ENCODE measurements at places on chromosomes 13 and 19. TPM values are rescaled to one million over a fixed set of nuclear protein-coding genes. Genes with fewer than 3 reads are reported as not detected.

DNA sequence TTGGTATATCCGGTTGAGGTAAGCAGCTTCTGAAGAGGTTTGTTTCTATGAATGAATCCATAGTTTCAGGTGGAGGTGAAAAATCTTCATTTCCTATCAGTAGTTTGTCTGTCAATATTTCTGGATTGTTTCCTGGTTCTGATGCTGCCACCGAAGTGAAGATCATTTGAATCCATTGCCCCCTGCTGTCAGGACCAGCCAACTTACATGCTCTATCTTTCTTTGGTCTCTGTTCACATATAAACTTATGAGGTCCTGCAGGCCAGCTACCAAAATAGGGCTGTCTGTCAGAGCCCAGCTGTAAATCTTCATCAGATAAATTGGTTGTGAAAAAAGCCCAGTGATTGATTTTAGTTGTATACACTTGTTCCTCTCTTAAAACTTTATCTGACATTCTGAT is 15.2 kb upstream of the N4BP2L1 start:
- no peak for DNase-seq

The IQCN gene
- total RNA-seq, result 0.43 TPM

The ELSPBP1 gene
- total RNA-seq, result not detected

The MKNK2 gene
- total RNA-seq, result 234 TPM

DNA sequence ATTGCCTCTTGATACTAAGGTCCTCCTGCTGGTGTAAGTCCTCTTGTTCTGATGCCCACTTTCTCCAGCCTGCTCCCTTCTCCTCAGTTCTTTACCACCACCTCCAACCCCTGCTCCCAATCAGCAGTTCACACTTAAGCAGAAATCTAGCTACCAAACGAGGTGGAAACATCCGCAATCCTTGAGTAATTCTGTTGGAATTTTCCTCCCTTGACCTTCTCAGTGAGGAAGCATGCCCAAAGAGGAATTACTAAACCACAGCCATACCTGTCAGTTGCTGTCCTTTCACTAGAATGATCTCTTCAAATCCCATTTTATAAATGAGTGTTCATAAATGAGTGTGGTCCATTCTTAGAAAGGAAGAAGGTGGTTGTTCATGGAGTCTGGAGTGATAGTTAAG is 289.9 kb downstream of the DACH1 start:
- no peak for DNase-seq

DNA sequence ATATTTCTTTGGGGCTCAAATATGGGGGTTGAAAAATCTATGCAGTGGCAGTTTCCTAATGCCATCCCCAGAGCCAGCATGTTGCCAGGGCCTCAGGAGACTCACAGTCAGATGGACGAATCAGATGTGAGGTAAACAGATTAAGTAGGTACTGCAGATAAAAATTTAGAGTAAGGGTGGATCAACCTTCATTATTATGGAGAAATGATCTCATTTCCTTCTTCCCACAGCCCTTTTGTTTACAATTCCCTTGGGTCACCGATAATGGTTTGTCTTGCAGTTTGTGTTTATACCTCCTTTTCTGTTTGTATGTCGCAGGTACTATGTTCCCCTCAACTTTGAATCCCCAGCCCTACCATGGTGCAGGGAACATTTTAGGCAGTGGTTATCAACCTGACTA is 20.0 kb downstream of the DIAPH3 start:
- no peak for DNase-seq

- DNase-seq, result peak; percentile 90
Measured at GRCh38 chr19:51097166-51097738, 11.0 kb downstream of the CTU1 start.

The ZNF793 gene
- total RNA-seq, result 5.4 TPM

GRCh38 chr19:10655457-10656312 is 1.5 kb downstream of the ILF3 start:
- no peak for DNase-seq

The CLEC17A gene
- total RNA-seq, result not detected

DNA sequence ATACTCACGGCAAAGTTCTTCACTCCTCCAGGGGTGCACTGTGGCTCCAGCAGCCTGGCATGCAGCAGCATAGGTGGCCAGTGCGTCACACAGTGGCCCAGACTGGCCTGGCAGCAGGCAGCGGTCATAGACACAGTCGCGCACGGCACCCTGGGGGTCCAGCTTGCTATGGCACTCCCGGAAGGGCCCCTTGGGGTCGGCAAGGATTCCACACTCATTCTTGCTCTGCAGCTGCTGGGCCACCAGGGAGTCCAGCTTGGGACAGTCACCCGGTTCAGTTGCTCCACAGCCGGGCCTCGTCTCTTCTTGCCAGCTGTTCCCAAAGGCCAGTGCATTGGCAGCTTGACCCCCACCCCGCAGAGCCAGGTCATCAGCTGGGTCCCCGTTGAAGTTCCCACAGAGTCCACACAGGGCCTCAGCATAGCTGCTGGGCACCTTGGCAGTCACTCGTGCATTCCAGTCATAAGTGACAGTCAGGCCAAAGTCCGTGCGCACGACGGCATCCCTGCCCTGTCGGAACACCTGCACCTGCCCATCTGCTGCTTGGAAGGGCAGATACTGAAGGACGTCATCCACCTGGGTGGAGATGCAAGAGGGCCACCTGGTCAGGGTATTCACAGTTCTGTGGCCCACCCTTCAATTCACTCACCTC is 20.6 kb downstream of the FCGBP start:
- no peak for DNase-seq

The LRP3 gene
- total RNA-seq, result 17.8 TPM

GRCh38 chr19:48174445-48175030 is 4.1 kb downstream of the ZSWIM9 start:
- no peak for DNase-seq

- DNase-seq, result no peak
Measured at GRCh38 chr19:43820884-43821215, 6.3 kb upstream of the ZNF283 start.

GRCh38 chr13:43880926-43881325 is 1.2 kb downstream of the LACC1 start:
- no peak for DNase-seq

GRCh38 chr13:111623743-111624505 is 303.5 kb downstream of the TEX29 start:
- no peak for DNase-seq

GRCh38 chr13:23421596-23421995 is 11.9 kb downstream of the SACS start:
- DNase-seq, result no peak

DNA sequence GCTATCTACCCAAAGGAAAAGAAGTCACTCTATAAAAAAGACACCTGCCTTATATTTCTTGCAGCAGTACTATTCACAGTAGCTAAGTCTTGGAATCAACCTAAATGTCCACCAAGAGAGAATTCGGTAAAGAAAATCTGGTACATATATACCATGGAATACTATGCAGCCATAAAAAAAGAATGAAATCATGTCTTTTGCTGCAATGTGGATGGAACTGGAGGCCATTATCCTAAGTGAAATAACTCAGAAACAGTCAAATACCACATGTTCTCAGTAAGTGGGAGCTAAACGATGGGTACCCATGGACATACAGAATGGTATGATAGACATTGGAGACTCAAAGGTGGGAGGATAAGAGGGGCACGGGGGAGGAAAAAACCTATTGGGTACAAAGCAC is 82.5 kb upstream of the KCTD15 start:
- no peak for DNase-seq

DNA sequence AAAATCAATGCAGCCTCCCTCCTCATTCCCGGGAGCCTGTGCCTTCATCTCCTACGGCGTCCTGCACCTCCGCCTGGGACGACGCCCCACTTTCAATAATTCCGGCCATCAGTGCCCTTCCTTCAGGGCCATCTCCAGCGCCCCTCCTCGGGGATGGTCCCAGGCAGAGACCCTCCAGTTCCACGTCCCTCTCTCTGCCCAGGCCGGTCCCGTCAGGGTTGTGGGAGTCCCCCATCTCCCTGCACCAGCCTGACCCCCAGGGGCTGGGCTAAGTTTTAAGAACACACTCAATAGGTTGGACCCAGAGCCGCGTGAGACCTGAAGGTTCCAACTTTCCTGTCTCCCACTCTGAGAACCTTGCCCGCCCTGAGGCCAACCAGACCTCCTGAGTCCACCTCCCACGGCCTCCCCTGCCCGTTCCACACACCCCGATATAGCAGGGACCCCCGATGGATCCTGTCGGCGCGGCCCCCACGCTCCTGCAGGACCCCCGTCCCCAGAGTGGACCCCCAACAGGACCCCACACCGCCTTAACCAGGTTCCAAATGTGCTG is 646 bp downstream of the TMEM161A start:
- no peak for DNase-seq

The CGB5 gene
- total RNA-seq, result not detected

DNA sequence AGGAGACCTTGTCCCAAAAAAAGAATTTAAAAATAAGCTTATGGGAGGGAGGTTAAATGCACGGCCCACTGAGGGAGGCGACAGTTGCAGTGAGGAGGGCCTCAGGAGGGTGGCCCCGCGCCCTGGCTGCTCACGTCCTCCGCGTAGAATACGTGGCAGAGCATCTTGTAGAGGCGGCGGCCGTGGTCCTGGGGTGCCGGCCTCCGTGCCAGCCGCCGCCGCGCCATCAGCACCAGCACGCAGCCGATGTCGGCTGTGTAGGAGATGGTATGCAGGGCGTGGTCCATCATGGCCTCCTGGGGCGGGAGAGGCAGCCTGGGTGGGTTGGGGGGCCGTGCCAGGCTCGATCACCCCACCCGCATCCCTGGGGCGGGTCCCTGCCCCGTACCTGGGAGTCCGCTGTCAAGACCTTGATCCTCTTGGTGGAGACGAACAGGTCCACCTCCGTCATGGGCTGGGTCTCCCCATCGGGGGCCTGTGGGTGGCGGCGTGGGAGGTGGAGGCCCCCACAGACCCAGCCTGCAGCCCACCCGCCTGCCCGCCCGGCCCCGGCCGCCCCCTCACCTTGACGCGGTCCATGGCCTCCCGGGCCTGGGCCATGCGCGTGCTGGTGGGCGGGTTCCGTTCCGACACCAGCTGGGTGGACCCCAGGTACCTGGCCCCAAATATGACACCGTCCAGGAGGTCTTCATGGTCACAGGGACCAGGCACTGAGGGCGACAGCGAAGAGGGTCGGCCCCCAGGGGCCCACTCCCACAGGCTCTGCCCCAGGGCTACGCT is 7.7 kb downstream of the APBA3 start:
- no peak for DNase-seq

- DNase-seq, result no peak
Measured at GRCh38 chr13:32323912-32324311, 8.6 kb downstream of the BRCA2 start.

- no peak for DNase-seq
Measured at GRCh38 chr13:97030705-97031452, 36.6 kb upstream of the OXGR1 start.

- no peak for DNase-seq
Measured at GRCh38 chr13:110784704-110785103, 71.2 kb downstream of the ING1 start.

DNA sequence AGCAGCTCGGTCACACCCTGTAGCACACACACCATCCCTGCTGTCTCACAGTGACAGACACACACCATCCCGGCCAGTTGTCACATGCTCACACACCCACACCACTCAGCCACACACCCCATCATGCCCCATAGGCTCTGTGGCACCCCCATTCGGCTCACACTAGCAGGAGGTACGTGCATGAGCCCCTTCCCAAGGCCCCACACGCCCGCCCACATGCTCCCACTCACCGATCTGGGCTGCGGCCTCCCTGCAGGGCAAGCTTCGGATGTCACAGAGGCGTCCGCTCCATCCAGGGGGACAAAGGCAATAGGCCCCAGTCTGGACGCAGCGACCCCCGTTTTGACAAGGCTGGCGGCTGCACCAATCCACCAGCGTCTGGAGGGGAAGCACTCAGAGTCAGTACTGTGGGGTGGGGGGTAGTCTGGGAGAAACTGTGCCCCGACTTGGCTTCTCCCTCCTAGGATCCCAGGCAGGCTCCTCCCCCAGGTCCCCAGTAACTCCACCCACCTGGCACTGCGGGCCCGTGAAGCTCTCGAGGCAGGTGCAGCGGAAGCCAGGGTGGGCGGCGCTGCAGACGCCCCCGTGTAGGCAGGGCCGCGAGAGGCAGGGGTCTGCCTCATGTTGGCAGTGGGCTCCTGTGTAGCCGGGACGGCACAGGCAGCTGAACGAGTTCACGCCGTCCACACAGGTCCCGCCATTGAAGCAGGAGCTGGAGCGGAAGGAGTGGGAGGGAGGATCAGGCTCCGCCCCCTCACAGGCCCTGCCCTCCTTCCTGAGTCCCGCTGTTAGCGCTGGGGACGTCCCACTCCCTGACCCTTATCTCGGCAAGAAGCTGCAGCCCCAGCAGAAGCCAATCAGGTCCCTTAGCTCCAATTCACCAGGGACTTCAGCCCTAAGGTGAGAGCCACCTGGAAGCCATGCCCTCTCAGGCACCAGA is 20.1 kb downstream of the NOTCH3 start:
- no peak for DNase-seq

- DNase-seq, result no peak
Measured at GRCh38 chr13:35881360-35881759, 249.8 kb downstream of the DCLK1 start.

The HCST gene
- 6.3 TPM for total RNA-seq

- DNase-seq, result no peak
Measured at GRCh38 chr19:55369653-55370304, 484 bp downstream of the IL11 start.

- DNase-seq, result no peak
Measured at GRCh38 chr13:88937384-88937783, 1266.2 kb downstream of the SLITRK5 start.

The NKPD1 gene
- not detected for total RNA-seq

DNA sequence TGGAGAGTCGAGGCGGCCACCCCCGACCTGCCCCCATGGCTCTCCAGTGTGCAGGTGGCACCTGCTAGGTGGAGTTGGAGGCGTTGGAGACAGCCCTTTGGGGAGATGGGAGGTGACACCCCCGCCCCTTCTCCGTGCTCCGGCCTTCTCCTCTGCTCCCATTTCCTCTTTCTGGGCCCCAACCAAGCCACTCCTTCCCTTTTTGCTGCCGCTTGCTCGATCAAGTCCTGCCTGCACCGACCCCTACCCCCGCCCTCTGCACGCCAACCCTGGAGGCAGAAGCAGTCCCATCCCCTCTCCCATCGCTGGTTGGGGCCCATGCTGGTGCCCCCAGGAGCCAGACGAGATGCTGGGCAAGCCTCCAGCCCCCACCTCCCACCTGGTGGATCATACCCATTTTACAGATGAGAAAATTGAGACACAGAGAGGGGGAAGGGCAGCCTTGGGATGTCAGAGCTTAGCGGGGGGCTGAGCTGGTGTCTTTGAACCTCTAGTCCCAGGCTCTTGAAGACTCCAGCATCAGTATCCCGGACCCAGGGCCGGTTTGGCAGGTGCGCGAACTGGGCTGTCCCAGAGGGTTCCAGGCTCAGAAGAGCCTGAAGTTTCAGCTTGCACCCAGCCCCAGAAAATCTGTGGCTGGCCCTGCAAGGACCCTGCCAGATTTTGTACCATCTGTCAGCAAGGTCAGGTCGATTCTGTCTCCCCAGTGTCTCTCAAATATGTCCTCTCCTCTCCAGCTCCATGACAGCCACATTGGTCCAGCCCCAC is 10.3 kb downstream of the GNA15 start:
- DNase-seq, result peak; percentile 78

GRCh38 chr13:25778808-25779305 is 273.0 kb downstream of the SHISA2 start:
- DNase-seq, result no peak

Data from Right ventricle myocardium inferior (tissue), 1 donor.